ENCODE measurements at places on chromosomes 16 and 17.

DNA sequence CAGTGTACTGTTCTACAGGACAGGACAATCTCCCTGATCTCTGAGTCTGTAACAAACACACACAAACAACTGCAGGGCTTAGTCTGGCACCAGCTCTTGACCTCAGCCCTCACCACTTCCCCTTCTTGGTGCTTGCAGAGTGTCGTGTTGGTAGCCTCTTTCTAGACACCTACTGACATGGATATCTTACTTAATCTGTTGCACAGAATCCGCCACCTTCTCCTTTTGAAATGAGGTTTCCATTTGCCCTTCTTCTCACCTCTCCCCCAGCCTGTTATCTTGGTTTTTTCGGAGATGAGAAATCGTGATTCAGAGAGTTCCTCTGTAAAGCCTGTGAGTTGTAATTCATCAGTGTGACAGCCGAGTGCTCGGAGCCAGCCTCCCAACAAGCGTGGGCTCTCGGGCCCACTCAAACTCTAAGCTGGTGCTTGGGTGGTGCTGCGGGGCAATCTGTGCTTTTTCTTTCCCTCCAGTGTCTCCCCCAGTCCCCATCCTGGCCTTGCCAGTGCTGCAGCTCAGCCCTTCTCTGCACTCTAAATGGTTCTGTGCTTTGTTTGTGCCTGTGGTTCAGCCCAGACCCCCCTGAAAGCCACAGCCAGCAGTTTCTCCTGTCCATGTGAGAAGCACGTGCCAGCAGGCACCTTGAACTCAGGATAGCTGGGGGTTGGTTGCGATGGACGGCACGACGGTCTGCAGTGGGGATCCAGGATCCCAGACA, 28.1 kb downstream of the KIAA0513 start:
- DNase-seq, result no peak

DNA sequence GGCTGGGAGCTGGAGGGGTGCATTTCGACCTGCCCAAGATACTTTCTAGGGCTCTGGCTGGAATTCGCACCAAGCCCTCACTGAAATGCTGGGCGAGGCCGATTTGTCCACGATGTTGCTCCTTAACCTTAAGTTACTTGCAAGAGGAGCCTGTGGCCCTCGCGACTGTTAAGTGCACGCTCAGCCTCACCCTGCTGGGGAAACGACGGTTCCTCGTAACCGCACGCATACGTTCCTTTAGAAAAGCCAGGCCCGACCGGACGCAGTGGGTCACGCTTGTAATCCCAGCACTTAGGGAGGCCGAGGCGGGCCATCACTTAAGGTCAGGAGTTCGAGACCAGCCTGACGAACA, 607 bp upstream of the NCOR1 start:
- DNase-seq, result no peak

GRCh38 chr17:13538841-13539411, 62.8 kb downstream of the HS3ST3A1 start:
- DNase-seq, result no peak

GRCh38 chr16:30005341-30006094, 5.3 kb downstream of the DOC2A start:
- DNase-seq, result no peak

DNA sequence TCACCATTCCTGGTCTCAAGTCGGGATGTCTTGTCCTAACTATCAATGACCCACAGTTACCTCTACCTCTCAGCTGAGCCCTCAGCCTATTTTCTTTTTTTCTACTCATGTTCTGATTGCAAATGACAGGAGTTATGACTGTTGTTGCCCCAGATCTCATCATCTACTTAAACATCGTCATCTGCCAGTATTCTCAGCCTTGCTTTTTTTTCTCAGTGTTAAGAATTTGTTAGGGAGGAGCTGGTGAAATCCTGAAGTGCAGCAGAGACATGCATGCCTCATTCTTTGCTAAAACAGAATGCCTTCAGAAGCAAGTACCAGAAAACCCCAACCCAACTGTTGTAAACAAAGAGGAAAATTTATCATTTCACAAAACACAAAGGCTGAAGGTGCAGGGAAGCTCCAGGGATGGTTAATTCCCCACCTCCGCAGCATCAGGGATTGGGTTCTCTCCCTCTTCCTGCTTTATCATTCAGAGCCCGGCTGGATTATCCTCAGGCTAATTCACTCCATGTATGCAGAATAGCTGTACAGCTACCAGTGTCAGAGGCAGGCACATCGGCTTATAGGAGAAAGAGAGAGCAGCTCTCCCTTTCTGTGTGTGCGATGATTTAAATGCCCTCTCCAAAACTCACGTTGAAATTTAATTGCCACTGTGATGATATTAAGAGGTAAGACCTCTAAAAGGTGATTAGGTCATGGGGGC, 540.8 kb upstream of the HSBP1 start:
- no peak for DNase-seq

DNA sequence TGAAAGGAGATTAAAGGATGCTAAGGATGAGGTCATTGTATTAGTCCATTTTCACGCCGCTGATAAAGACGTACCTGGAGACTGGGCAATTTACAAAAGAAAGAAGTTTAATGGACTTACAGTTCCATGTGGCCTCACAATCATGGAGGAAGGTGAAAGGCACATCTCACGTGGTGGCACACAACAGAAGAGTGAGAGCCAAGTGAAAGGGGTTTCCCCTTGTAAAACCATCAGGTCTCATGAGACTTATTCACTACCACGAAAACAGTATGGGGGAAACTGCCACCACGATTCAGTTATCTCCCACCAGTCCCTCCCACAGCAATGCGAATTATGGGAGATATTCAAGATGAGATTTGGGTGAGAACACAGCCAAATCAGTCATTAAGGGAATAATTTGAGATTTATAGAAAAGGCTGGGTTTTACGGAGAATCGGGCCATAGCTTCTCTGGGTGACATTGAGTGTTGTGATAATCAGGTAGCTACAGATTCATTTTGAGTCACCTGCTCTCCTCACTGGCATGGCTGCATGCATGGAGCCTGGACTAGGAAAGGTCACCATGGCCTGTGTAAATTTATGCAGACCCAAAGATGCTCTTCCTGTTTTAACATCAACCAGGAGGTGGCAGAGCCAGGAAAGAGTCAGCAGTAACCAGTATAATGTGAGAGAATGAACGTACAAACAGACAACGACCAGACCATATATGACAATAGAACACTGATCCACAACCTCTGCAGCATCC, 40.5 kb upstream of the DYNLRB2 start:
- no peak for DNase-seq
